CD4-positive, alpha-beta T cell treated with Interleukin-2 at 100 ng/mL for 4 hours (primary cell): ENCODE measurements at places on chromosomes 12 and 14.
A peak's percentile ranks its signal among the peaks of the same experiment; 100 is the strongest.

DNA sequence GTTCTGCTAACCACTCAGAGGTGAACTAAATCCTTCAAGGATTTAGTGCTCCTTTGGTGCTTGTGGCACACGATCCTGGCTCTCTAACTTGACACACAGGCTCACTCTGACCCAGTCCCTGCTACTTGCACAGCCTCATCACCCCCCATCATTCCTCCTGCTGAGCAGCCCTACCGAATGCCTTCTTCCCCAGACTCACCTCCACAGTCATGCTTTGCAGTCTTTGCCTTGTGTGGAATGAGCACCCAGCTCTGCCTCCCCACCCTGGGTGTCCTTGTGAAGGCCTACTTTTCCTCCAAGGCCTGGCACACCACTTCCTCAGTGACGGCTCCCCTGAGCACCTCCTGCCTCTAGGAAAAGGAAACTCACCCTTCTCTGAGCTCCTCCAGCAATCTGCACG is 7.9 kb upstream of the TINF2 start:
- no peak for DNase-seq

DNA sequence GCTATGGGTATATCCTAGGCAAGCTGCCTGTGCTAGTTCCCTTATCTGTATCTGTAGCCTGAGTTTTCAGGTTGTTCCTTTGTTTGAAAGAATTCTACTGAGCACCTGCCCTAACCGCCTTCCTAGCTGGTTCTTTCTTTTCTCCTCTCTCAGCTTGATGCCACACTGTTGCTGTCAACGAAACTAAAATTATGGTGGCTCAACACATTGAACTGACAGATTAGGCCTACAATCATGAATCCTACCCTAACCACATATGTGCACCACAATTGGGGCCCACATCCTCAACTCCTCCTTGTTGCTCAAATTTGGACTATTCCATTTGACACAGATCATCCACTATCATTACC is 36.2 kb upstream of the RESF1 start:
- DNase-seq: no peak

DNA sequence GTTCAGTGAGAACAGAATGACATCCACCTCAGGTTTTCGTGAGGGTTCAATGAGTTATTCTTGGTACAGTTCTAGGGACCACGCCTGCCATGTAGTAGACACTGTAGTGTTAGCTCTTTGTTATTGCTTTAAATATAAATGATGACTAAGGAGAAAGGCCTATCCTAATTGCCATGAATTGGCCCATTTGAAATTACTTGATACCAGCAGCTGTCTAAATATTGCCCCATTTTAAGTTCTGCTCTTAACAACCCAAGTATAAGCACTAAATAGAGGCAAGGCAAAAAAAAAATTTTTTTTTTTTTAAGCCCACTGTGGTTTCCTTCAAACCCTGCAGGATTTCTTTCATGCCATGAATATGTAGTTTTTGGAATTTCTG is 84.5 kb downstream of the BORCS5 start:
- peak; percentile 27 for DNase-seq

GRCh38 chr12:88361493-88361892 is 218.8 kb downstream of the KITLG start:
- DNase-seq: no peak

DNA sequence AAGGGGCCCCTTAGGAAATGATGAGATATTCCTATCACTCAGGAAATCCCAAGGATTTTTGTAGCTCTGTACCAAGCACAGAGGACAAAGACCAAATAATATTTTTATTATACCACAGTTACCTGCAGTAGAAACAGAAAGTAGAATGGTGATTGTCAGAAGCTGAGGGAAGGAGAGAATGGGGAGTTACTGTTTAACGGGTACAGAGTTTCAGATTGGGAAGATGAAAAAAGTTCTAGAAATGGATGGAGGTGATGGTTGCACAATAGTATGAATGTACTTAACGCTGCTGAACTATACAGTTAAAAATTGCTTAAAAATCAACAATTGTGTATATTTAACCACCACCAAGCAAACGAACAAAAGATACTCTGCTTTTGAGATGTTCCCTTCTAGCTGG is 24.1 kb downstream of the FLVCR2 start:
- DNase-seq: no peak
